ENCODE measurements at places on chromosomes 2 and 18.

DNA sequence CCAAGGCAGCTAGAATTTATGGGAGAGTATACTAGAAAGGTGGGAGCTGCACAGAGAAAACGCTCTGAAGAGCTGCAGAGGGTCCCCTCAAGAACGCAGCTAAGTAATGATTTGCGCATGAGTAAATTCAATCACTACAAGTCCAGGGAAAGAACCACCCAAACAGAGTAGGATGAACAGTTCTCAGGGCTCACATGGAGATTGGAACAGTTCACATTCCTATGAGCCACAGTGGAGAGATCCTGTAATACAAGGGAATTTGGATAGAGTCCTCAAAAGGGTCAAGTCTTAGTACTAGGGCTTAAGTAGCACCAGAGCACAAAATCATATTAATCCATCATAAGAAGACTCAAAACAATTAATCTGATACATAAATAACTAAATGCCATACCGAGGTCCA is 12.7 kb downstream of the OLA1 start:
- DNase-seq = no peak

- DNase-seq = no peak
Measured at GRCh38 chr2:65545837-65546805, 113.7 kb upstream of the SPRED2 start.

DNA sequence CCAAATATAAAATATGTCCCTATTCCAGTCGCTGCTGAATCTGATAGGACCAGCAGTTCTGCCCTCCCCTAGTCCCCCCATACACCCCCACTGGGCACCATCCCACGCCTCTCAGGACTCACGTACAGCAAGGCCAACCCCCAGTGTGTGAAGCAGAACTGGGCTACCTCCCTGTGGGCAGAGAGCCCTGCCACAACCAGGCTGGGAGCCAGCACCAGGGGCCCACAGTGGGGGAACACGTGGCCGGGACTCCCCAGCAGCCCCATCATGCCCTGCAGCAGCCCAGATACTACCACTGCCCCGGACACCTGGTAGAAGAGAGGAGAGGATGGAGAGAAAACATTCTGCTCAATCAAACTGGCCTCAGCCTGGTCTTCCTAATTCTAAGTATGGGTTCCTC is 1.3 kb downstream of the SLC23A3 start:
- peak; percentile 26 for DNase-seq

GRCh38 chr18:75202696-75203365 is 6.1 kb downstream of the PTGR3 start:
- DNase-seq = no peak

DNA sequence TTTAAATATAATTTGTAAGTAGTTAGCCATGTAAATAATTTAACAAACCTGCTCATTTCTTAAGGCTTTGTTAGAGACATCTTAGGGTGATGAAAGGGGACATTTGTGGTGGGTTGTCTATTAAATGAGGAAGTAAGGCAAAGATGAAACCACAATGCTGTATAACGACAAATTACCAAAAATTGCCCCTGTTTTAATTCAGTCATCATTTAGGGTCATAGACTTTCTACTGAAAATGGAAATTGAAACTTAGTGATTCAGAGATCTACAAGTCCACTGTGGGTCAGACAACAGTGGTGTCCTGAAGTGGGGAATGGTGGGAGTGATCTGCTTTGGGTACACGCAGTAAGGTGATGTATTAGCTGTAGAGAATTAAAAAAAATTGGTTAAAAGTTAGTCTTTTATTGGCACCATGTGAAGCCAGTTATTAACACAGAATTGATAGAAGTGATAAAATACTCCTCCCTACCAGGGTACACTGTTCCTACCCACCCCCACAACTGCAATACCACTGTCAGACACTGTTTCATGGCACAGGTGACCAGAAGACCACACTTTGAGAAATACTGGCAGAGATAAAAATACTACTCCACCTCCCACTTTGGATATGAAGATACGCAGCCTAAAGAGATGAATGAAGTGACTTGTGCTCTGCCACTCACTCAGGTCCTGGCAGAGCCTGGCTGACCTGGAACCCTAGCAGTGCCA is 13.4 kb downstream of the CERS6 start:
- DNase-seq = peak; percentile 51

GRCh38 chr2:63755965-63756364 is 85.7 kb upstream of the UGP2 start:
- no peak for DNase-seq

DNA sequence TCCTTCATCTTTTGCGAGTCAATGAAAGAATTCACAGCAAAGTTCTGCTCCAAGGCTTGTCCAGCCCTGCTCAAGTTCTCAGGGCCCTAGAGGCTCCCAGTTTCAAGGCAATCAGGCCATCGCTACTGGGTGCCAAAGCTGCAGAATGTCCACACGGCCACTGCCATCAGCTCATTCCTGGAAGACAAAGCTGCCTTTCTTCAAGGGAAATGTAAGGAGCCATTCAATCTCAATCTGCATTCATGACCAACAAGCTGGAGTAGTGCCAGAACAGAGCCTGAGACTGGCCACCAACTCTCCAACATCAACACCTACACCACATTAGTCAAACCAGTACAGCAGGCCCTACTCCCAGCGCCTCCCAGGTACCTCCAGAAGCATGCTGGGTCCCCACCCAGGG is 202.2 kb downstream of the TCF4 start:
- DNase-seq = no peak

- DNase-seq = no peak
Measured at GRCh38 chr2:144181001-144181400, 338.9 kb downstream of the ZEB2 start.

DNA sequence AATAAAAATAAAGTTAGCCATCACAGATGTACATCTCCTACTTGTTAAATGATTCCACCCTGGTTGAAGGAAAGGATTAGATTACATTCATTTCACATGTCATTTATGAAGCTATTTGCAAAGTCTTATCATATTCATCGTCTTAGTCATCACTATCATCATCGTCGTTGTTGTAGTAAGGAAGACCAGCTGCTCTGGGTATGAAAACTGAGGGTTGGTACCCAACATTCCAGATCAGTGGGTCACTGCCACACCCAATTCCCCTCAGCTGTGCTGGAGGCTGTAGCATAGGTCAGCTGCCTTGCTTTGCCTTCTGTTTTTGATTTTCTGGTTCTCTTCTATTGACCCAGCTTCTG is 20.9 kb upstream of the CCBE1 start:
- DNase-seq = no peak

DNA sequence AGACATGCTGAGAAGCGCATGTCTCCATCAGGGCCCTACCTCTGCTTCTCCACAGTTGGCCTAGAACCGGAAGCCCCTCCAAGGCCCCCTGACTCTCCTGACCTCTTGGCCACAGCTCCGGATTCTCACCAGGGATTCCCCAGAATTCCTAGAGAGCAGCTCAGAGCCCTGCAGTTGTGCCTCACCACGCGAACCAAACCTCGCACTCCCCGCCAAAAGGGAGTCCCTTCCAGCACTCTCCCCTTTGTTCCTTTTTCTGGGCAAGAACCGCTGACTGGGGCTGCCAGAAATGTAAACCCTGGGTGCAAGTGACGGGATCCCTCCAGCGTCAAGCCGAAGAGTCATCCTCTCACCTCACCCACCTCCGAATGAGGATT is 36.7 kb downstream of the AFF3 start:
- DNase-seq = no peak

DNA sequence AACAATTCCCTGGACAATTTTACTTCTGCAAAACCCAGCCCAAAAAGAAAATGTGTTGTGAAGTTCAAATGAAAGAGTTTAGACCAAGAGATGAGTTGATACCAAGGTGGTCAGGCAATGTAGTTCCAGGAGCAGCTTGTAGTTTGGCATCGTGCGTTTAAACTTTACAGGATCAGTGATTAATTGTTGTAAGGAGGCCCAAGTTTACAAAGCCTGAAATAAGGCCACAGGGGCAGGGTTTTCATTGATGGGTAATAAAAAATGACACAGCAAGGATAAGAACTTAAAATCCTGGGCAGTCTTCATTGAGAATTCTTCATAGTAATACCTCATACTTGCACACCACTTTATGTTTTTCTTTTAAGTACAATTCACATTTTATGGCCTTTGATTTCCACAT is 463.9 kb upstream of the HNRNPA3 start:
- DNase-seq = no peak

DNA sequence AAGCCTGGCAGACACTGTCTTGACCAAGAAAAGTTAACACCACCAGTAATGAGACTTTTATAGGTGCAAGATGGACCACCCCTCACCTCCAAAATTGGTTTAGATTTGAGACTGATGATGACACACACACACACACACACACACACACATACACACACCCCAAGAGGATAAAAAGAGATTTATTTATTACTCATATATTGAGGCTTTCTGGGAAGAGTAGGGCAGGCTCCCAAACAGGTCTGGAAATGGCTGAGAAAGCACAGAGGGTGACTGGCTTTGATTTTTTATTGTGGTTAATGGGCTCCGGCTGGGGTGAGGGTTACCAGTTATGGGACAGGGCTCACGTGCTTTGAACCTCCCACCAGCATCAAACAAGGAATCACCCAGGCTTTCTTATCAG is 54.2 kb upstream of the ADAM23 start:
- DNase-seq = no peak

DNA sequence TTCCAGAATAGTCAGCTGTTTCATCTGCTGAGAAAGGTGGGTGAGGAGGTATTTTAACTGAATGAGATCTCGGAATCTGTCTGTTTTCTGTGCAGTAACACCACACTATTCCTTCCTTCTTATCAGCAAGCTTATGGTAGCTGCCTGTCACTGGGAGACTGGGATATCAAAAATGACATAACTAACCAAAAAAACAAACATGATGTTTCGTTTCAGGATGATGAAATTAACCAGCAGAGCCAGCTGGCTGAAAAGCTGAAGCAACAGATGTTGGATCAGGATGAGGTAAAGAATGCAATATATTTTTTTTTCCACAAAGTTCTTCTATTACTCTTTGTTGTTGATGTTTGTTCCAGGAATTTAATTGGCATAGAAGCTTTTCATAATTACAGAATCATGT is 59.8 kb upstream of the LYPD6B start:
- DNase-seq = peak; percentile 40

DNA sequence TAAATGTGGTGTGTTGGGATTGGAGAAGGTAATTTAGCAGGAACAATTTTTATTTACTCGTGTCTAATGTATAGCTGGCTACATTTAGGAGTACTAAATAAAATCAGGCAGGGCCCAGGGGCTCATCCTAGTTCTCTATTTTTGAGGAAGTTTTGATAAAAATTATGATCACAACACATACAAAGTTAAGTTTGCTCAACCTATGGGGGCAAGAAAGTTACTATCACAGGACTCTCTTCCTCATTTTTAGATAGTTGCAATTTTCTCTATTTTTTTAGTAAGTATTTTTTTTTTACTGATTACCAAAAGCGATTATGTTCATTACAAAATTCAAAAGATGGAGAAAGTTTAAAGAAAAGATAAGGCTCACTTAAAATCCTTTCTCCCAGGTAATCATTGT is 60.0 kb upstream of the RPE start:
- no peak for DNase-seq

DNA sequence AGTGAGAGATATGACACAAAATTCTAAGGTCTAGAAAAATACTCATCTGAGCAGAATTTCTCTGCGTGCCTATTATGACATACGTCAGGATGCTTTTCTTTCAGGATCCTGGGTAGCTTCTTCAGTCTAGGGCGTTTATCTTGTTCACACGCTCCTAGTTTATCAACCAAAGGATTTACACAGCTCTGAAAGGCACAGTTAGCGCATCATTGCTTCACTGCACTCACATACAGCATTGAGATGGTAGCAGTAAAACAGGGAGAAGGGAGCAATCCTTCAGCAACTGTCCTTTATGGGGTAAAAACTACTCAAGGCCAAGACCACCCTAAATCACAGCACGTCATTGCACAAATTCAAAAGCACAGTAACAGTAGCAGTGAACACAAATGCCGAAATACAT is 222.8 kb downstream of the SUCLG1 start:
- DNase-seq = no peak

DNA sequence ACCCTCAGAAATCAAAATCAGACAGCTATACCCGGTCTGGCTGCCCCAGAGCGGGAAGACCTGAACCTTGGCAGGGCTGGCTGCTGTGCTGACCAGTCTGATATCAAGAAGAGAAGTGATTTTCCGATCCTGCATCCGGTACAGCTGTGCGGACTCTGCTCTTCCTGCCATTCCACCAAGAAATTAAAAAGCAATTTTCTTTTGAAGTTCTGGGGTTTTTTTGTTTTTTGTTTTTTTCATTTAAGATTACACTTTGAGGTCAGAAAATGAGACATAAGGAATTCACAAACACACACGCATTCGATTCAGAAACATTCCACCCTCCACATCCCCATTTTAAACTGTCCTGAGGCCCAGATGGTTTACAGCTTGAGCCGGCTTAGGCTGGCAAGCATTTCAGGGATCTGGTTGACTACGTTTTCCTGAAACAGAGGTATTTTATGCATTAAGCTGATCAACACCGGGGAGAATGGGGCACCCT is 156.5 kb downstream of the COL6A3 start:
- no peak for DNase-seq

GRCh38 chr2:3876685-3877084 is 173.3 kb downstream of the DCDC2C start:
- no peak for DNase-seq

- DNase-seq = no peak
Measured at GRCh38 chr2:109129356-109129920, 433 bp downstream of the SH3RF3 start.

- no peak for DNase-seq
Measured at GRCh38 chr2:18159896-18160295, 281.4 kb downstream of the KCNS3 start.

DNA sequence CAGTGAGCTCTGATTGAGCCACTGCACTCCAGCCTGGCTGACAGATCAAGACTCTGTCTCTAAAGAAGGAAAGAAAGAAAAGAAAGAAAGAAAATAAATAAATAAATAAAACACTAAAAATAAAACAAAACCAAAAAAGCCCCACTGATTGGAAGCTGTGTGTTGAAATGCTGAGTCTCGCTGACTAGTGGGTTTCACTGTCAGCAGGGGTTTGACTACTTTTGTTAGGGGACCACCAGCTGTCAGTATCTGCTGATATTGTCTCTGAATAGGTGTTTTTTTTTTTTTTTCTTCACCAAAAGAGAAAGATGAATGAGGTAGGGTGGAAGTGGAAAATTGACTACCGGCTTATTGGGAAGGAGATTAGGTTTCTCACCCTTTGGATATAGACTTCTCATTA is 12.8 kb upstream of the ACTR2 start:
- no peak for DNase-seq

- DNase-seq = peak; percentile 49
Measured at GRCh38 chr2:164599954-164600589, 21.2 kb downstream of the GRB14 start.

GRCh38 chr2:110931648-110932047 is 189.1 kb upstream of the BCL2L11 start:
- no peak for DNase-seq

DNA sequence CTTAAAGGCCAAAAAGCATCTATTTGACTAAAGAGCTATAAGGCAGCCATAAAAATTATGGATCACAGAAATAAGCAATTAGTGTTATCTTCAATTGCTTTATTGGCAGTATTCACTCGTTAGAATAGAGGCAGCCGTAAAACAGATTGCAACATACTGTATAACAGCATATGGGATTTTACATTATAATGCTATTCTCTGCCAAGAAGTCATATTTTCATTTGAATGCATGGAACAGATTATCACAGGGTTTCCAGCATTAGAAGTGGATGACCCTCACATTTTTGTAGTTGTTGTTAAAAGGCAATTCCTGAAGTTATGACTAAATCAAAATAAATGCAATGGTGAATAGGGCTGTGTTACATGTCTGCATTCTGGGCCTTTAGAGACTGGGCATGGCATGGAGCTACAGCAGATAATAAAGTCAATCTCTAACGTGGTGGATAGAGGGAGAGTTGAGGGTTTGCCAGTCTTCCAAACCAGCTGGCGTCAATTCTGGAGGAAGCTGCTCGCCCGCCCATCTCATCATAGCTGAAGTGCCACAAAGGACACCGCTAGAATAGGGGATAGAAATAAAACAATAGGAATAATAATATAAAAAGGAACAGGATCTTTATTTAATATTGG is 155.4 kb upstream of the VRK2 start:
- no peak for DNase-seq
